Placental pericyte (primary cell): ENCODE measurements at places on chromosomes 2 and 18. TPM values are rescaled to one million over a fixed set of nuclear protein-coding genes. Genes with fewer than 3 reads are reported as not detected.

The BUB1 gene
- total RNA-seq, result 2.4 and 67.9 TPM in 2 replicates

The SPC25 gene
- total RNA-seq, result 0.44 and 7.6 TPM in 2 replicates

The ABCA12 gene
- total RNA-seq, result under 0.01 TPM in 1 of 2 replicates, not detected in the other

The GFPT1 gene
- 69.4 and 152 TPM in 2 replicates for total RNA-seq

The ANKRD62 gene
- not detected in 2 replicates for total RNA-seq

The PLGLB2 gene
- 0.66 and 3.7 TPM in 2 replicates for total RNA-seq

The SERPINB11 gene
- total RNA-seq, result not detected in 2 replicates

The LRRTM1 gene
- total RNA-seq, result not detected in 2 replicates

The LRRC30 gene
- not detected in 2 replicates for total RNA-seq

The QPCT gene
- total RNA-seq, result 11.2 and 49.1 TPM in 2 replicates

The SEPTIN10 gene
- 93.4 and 105 TPM in 2 replicates for total RNA-seq

The SDC1 gene
- 7.9 and 91.5 TPM in 2 replicates for total RNA-seq

The SCTR gene
- not detected in 2 replicates for total RNA-seq

The NEUROD1 gene
- not detected in 2 replicates for total RNA-seq

The LHCGR gene
- not detected in 2 replicates for total RNA-seq

The ZNF519 gene
- 0.66 and 9.6 TPM in 2 replicates for total RNA-seq
